Left ventricle myocardium inferior (tissue), 1 donor: ENCODE measurements at places on chromosomes 13 and 19.

- peaks cover 96% of the 10 kb centered on the region for H3K4me1 ChIP-seq
- no peak for DNase-seq
- H3K36me3 ChIP-seq = no peaks in the 10 kb centered on the region
- H3K27me3 ChIP-seq = no peaks in the 10 kb centered on the region
- H3K27ac ChIP-seq = peak overlapping the region; percentile 89
These were observed 151.7 kb downstream of the LHFPL6 start for GRCh38 chr13:39451301-39451700.

DNA sequence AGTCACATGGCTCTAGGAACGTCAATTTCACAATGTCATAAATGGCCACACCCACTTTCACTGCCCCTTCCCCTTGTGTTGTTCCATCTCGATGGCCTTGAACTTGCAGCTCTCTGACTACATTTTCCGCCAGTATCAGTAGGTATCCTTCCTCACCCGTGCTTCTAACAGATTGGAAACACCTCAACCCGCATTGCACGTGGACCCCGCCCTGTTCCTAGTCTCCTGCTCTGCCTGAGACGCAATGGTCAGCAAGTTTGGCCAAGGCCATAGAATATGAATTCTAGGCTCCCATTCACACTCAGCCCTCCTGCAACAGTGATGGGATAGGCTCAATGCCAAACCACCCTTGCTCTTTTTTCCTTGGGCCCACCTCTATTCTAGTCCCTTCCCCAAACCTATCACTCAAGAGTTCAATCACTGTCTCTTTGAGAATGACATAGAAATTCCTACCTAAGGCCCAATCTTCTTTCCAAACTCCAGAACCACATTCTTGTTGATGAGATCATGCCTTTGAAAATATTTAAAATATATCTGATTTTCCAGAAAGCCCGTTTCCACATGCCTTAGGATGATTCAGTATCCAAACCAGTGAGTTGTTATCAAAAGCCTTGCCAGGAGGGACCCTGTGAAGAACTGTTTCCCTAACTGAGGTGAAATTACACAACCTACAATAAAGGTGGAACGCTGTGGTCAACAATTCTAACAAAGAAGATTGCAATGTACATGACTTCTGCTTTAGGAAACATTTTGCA, 334.6 kb downstream of the MYO16 start:
- H3K27me3 ChIP-seq = no peaks in the 10 kb centered on the region
- H3K36me3 ChIP-seq = no peaks in the 10 kb centered on the region
- DNase-seq = no peak
- no peaks in the 10 kb centered on the region for H3K4me1 ChIP-seq
- no peak overlapping the region for H3K27ac ChIP-seq

- no peak for DNase-seq
- H3K27me3 ChIP-seq = peaks cover 4% of the 10 kb centered on the region
- H3K4me3 ChIP-seq = no peak overlapping the region
- no peaks in the 10 kb centered on the region for H3K4me1 ChIP-seq
These were observed 31.3 kb upstream of the ZMYM2 start for GRCh38 chr13:19927117-19927748.

DNA sequence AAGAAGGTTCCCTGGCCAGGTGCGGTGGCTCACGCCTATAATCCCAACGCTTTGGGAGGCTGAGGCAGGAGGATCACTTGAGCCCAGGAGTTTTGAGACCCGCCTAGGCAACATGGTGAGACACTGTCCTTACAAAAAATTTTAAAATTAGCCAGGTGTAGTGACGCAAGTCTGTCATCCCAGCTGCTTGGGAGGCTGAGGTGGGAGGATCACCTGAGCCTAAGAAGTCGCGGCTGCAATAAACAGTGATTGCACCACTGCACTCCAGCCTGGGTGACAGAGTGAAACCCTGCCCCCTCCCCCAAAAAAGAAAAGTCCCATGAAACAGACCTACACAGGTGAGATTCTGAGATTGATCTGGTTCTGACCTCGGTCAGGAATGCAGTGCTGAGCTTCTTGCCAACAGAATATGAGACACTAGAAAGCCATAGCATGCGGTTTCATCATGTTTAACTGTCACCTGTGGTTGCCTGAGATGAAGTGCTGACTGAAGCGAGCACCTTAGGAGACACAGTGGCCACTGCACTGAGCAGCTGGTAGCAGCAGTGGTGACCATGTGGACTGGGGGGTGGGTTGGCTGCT, 2.0 kb upstream of the A1BG start:
- H3K4me3 ChIP-seq = peak overlapping the region; percentile 64
- H3K4me1 ChIP-seq = peaks cover 31% of the 10 kb centered on the region
- no peak for DNase-seq
- no peaks in the 10 kb centered on the region for H3K36me3 ChIP-seq
- H3K27ac ChIP-seq = no peak overlapping the region

- no peak overlapping the region for H3K27ac ChIP-seq
- peaks cover 23% of the 10 kb centered on the region for H3K36me3 ChIP-seq
- no peak for DNase-seq
- no peaks in the 10 kb centered on the region for H3K27me3 ChIP-seq
- no peak overlapping the region for H3K4me3 ChIP-seq
These were observed 105.6 kb downstream of the SLC7A1 start for GRCh38 chr13:29489650-29490560.

- no peaks in the 10 kb centered on the region for H3K36me3 ChIP-seq
- no peaks in the 10 kb centered on the region for H3K4me1 ChIP-seq
- H3K27me3 ChIP-seq = peaks cover 77% of the 10 kb centered on the region
- H3K27ac ChIP-seq = no peak overlapping the region
- no peak for DNase-seq
These were observed 35.6 kb upstream of the ZNF507 start for GRCh38 chr19:32309711-32310390.

- DNase-seq = no peak
- H3K27ac ChIP-seq = peak overlapping the region; percentile 84
- peak overlapping the region; percentile 38 for H3K4me3 ChIP-seq
- no peaks in the 10 kb centered on the region for H3K27me3 ChIP-seq
- H3K36me3 ChIP-seq = peaks cover 24% of the 10 kb centered on the region
These were observed 10.2 kb downstream of the TNFAIP8L1 start for GRCh38 chr19:4649392-4650047.

DNA sequence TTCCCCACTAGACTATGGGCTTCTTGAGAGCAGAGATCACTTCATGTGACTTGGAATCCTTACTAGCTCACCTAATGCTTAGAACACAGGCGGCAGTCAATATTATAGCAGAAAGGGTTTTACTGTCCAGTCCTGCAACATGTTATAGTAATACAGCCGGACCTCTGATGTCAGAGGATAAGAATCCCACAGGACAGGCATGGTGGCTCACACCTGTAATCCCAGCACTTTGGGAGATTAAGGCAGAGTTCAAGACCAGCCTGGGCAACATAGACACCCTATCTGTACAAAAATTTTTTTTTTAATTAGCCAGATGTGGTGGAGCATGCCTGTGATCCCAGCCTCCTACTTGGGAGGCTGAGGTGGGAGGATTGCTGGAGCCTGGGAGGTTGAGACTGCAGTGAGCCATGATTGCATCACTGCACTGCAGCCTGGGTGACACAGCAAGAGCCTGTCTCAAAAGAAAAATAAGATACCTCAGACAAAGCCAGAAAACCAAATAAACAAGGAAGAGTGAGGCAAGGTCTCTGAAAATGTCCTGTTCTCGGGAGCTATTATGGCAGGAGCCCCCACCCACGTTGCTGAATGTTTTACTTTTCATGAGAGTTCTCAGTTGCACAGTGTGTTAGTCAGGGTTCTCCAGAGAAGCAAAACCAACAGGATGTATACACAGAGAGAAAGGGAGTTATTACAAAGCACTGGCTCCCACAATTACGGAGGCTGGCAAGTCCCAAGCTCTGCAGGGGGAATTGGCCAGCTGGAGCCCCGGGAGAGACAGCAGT, 100.8 kb downstream of the UBL3 start:
- no peak overlapping the region for H3K4me3 ChIP-seq
- no peak overlapping the region for H3K27ac ChIP-seq
- DNase-seq = no peak
- no peaks in the 10 kb centered on the region for H3K4me1 ChIP-seq
- no peaks in the 10 kb centered on the region for H3K27me3 ChIP-seq
- no peaks in the 10 kb centered on the region for H3K36me3 ChIP-seq
